CD8-positive, alpha-beta memory T cell (primary cell): ENCODE measurements at places on chromosomes 7 and 10. TPM values are rescaled to one million over a fixed set of nuclear protein-coding genes. Genes with fewer than 3 reads are reported as not detected.
A peak's percentile ranks its signal among the peaks of the same experiment; 100 is the strongest.

PWWP2B gene
- 3.7 TPM for total RNA-seq

PAPOLB gene
- total RNA-seq: not detected

TMEM176B gene
- total RNA-seq: 0.27 TPM

CYP3A4 gene
- total RNA-seq: not detected

TMEM26 gene
- total RNA-seq: not detected

OR2A1 gene
- not detected for total RNA-seq

PLAC9 gene
- total RNA-seq: not detected

DNA sequence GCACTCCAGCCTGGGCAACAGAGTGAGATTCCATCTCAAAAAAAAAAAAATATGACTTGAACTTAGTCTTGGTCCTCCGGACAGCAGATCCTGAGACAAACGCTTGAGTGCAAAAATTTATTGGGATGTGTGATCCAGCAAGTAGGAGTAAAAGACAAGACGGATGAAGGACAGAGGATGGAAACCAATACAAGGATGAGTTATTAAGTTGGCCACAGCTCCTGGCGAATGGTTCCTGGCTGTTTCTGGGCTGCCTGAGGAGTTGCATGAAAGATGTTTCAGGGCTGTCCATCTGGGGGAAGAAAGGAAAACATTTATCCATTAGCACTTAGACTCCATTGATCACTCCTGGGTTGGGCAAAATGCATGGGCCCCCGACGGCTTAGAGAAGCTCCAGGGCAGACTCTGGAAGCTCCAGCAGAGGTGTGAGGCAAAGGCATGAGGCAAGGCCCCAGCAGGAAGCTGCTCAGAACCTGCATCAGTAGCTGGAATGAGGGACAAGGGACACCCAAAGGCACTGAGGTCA, 98.3 kb upstream of the ZNF438 start:
- H3K4me3 ChIP-seq: no peak overlapping the region
- no peaks in the 10 kb centered on the region for H3K27me3 ChIP-seq

- H3K36me3 ChIP-seq: no peaks in the 10 kb centered on the region
- H3K4me3 ChIP-seq: no peak overlapping the region
- H3K27ac ChIP-seq: no peak overlapping the region
- DNase-seq: no peak
- H3K27me3 ChIP-seq: no peaks in the 10 kb centered on the region
Measured at GRCh38 chr7:22124941-22125340, 179.2 kb upstream of the CDCA7L start.

- no peaks in the 10 kb centered on the region for H3K27me3 ChIP-seq
- H3K4me1 ChIP-seq: peaks cover 63% of the 10 kb centered on the region
- no peaks in the 10 kb centered on the region for H3K36me3 ChIP-seq
- H3K27ac ChIP-seq: peak overlapping the region; percentile 30
- no peak overlapping the region for H3K4me3 ChIP-seq
Measured at GRCh38 chr7:105354383-105354782, 34.3 kb downstream of the SRPK2 start.

DNA sequence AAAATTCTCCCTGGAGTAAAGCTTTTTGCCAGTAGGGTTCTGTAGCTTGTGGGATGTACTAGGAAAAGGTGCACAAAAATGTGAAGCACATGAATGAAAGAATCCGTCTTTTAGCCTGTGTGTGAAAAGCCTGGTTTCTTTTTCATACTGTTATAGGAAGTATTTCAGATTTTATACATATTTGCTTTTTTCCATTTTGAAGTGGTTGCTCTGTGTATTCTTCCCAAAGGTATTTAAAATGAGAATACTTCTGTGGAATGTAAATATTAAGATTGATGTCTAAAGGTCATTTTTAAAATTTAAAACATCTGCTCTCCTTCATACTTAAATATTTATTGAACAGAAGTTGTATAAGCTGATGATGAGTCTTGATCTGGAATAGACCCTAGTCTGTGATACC, 96.8 kb downstream of the CDK14 start:
- no peaks in the 10 kb centered on the region for H3K4me1 ChIP-seq
- H3K27me3 ChIP-seq: no peaks in the 10 kb centered on the region
- DNase-seq: no peak
- no peaks in the 10 kb centered on the region for H3K36me3 ChIP-seq
- no peak overlapping the region for H3K4me3 ChIP-seq
- no peak overlapping the region for H3K27ac ChIP-seq

- DNase-seq: no peak
- H3K4me3 ChIP-seq: no peak overlapping the region
- H3K4me1 ChIP-seq: no peaks in the 10 kb centered on the region
- no peak overlapping the region for H3K27ac ChIP-seq
- no peaks in the 10 kb centered on the region for H3K27me3 ChIP-seq
Measured at GRCh38 chr7:102927312-102927933, 14.6 kb downstream of the LRRC17 start.

GRCh38 chr10:71765906-71766716, 7.2 kb downstream of the VSIR start:
- H3K36me3 ChIP-seq: peaks cover 39% of the 10 kb centered on the region
- no peaks in the 10 kb centered on the region for H3K27me3 ChIP-seq
- DNase-seq: no peak
- H3K4me3 ChIP-seq: no peak overlapping the region
- H3K27ac ChIP-seq: no peak overlapping the region

DNA sequence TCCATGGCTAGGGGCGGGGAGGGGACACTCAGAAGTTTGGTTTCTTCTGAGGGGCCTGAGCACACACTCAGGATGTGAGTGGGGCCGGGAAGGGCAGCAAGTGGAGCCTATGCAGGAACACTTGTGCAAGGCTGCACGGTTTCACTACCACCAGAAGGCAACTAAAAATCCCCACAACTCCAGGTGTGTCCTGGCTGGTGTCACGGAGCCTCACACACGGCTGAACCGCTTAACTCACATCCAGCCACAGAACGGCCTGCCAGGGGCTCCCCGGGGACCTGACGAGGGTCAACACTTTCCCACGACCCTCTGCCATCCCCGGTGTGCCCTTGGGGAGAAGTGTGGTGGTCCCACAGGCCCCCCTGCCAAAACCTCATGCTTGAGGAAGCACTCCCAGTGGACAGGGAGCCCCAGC, 173.9 kb downstream of the ELFN1 start:
- H3K4me1 ChIP-seq: no peaks in the 10 kb centered on the region
- H3K36me3 ChIP-seq: no peaks in the 10 kb centered on the region
- no peaks in the 10 kb centered on the region for H3K27me3 ChIP-seq
- no peak overlapping the region for H3K27ac ChIP-seq
- no peak for DNase-seq

DNA sequence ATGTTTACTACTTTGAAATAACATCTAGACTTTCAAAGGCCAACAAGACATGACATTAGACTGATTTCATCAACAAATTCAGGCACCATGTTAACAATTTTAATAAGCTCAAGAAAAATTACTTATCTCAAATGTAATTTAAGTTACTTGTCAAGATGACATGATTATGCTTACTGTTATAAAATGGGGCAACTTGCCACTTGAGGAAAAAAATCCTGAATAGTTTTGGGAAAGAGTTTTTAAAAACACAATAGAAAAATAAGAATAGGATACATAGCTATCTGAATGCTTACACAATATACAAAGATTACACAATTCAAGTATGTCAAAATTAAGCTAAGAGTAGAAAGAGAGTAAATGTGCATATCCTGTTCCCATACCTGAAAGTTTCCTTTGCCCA, 85.4 kb downstream of the RNF32 start:
- H3K27me3 ChIP-seq: no peaks in the 10 kb centered on the region
- no peak overlapping the region for H3K27ac ChIP-seq
- no peak for DNase-seq
- H3K4me1 ChIP-seq: no peaks in the 10 kb centered on the region
- no peak overlapping the region for H3K4me3 ChIP-seq

- H3K4me1 ChIP-seq: peaks cover 7% of the 10 kb centered on the region
- H3K36me3 ChIP-seq: no peaks in the 10 kb centered on the region
- H3K27ac ChIP-seq: no peak overlapping the region
- H3K27me3 ChIP-seq: no peaks in the 10 kb centered on the region
- DNase-seq: no peak
- H3K4me3 ChIP-seq: no peak overlapping the region
Measured at GRCh38 chr7:1966631-1967200, 266.0 kb downstream of the MAD1L1 start.

DNA sequence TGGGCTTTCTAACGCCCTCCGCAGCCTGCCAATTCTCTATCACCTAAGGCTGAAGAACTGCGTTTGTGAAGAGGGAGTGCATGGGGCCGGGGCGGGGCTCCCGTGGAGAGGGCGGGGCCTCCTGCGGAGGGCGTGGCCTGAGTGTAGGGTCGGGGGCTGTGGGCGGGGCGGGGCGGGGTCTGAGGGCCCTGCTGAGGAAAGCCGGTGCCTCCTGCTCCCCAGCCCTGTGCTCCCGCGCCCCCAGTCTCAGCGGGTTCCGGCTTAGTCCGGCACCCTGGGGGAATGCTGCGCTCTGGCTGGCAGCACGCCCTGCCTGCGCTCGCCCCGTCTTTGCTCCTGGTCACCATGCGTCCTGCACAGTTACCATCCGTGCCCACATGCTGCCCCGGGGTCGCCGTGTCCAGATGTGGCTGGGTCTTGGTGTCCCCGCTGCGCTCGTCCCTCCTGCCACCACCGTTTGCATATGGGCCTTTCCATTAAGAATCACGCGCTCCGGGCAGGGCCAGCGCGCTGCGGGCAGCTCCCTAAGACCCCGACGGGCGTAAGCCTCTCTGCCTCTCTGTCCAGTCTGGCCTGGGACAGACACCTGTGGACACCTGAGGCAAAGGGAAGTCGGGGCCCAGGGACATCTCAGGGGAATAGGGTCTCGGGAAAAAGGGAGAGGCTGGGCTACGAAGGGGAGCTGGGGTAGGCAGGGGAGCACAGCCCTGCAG, 144.0 kb upstream of the RET start:
- H3K4me3 ChIP-seq: peak overlapping the region; percentile 32
- no peaks in the 10 kb centered on the region for H3K27me3 ChIP-seq
- DNase-seq: no peak
- no peaks in the 10 kb centered on the region for H3K4me1 ChIP-seq
